ENCODE measurements at places on chromosomes 5 and 9.

- peak; percentile 7 for DNase-seq
Observed at GRCh38 chr5:17217493-17218352, at the start of gene BASP1. Gene BASP1, plus strand, starts transcription at chr5:17217631. Its CDS starts 57,586 bp downstream, at chr5:17275217.

GRCh38 chr9:80948066-80948465 is 741.3 kb downstream of the TLE1 start:
- DNase-seq: no peak

DNA sequence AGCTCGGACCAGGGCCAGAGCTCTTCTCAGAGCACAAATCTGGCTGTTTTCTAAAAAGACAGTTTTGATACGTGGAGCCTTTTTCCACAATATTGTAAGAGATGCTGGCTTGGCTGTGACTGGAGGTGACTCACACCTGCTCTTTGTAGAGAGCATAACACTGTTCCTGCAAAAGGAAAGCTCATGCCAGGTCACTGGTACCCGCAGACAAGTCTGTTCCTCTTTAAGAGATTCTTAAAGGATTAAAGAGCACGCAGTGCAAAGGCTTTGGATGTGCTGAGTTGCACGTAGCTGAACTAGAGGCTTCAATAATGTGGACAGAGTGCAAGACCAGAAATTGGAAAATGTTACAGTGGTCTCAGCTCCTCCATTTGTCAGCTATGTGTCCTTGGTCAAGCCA is 19.0 kb downstream of the ACTL7B start:
- DNase-seq: no peak

- no peak for DNase-seq
Observed at GRCh38 chr9:81585191-81585763, 104.1 kb downstream of the TLE1 start.

DNA sequence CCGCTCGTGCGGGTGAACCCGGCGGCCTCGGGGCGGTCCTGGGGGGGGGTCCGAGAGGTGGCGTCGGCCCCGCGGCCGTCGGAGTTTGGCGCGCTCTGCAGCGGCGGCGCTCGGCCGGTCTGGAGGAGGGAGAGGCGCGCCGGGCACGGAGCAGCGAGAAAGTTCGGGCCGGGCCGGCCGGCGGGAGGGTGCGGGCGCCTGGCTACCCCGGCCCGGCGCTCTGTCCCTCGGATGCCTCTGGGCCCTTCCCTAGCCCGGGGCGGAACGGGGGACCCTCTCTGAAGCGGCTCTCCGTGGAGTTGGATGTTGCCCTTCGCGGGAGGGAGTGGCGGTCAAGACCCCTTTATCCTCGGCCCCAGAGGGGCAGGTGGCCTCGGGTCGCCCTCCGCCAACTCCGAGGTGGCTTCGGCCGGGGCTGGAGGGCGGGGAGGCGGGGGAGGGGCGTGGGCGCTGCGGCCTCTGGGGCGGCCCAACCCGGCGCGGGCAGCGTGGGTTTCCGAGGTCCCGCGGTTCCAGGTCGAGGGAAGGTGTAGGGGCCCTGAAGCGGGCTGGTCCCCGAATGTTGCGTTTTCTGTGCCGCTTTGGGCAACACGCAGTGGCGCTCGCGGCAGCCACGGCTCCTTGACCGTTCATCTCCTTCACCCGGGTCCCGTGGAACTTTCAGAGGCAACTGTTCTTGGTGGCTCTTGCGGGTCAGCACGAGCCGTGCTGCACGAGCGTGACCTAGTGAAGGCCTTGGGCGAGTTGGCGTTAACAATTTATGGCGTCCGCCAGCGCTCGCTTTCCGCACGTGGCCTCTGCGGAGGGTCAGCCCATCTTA is 290.5 kb downstream of the DOCK8 start:
- DNase-seq: peak; percentile 6

DNA sequence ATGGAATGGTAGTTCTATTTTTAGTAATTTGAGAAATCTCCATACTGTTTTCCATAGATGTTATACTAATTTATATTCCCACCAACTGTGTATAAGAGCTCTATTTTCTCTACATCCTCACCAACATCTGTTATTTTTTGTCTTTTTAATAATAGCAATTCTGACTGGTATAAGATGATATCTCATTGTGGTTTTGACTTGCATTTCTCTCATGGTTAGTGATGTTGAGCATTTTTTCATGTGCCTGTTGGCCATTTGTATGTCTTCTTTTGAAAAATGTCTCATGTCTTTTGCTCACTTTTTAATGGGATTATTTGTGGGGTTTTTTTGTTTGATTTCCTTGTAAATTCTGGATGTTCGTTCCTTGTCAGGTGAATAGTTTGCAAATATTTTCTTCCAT is 154.4 kb downstream of the ZSWIM6 start:
- no peak for DNase-seq

- no peak for DNase-seq
Observed at GRCh38 chr9:131635892-131636291, 90.6 kb downstream of the PRRT1B start.
